ENCODE measurements at places on chromosomes 7 and 10. TPM values are rescaled to one million over a fixed set of nuclear protein-coding genes. Genes with fewer than 3 reads are reported as not detected.

DNA sequence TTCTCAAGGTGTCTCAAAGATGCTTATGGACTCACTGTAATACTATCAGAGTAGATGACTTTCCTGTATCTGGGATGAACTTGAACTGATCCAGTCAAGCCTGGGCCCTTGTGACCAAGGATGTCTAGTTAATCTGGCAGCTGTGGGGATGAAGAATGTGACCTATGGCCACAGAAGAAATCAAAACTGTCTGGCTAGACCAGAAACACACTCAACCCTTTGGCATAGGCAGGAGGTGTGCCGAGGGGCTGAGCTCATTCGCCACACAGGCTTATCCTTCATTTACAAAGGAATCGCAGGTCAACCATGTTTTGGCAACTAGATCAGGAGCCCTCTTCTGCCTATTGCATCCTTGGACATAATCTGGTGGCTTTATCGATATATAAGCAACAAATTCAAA lies 110.6 kb downstream of the ATXN7L1 start:
- H3K36me3 ChIP-seq = no peaks in the 10 kb centered on the region
- H3K4me3 ChIP-seq = no peak overlapping the region
- H3K4me1 ChIP-seq = peaks cover 14% of the 10 kb centered on the region
- no peak overlapping the region for H3K27ac ChIP-seq

PLAC9 gene
- polyA plus RNA-seq = not detected

- no peaks in the 10 kb centered on the region for H3K27me3 ChIP-seq
- no peak overlapping the region for H3K27ac ChIP-seq
- no peak overlapping the region for H3K4me3 ChIP-seq
- H3K36me3 ChIP-seq = no peaks in the 10 kb centered on the region
- peaks cover 6% of the 10 kb centered on the region for H3K4me1 ChIP-seq
These were observed 77.2 kb upstream of the TMEM106B start for GRCh38 chr7:12133865-12134264.

GRCh38 chr7:142894112-142894984 lies 8.8 kb upstream of the TRPV6 start:
- no peaks in the 10 kb centered on the region for H3K36me3 ChIP-seq
- H3K27ac ChIP-seq = no peak overlapping the region
- no peaks in the 10 kb centered on the region for H3K4me1 ChIP-seq
- no peak overlapping the region for H3K4me3 ChIP-seq
- no peak for DNase-seq

DNA sequence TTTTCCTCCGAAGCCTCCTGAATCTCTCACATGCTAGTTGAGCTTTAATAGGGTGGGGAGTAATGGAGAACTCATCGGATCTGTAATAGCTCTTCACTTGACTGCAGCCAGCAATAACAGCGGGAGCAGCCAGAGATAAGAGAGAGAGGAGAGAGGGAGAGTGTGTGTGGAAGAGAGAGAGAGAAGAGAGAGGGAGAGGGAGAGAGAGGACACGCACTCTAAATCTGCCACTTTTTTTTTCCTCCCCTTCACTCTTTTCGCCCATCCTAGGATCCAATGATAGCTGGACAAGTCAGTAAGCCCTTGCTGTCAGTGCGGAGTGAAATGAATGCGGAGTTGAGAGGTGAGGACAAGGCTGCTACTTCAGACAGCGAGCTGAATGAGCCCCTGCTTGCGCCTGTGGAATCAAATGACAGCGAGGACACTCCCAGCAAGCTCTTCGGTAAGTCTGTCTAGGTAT lies 107.9 kb downstream of the POU6F2 start:
- DNase-seq = no peak
- no peaks in the 10 kb centered on the region for H3K4me1 ChIP-seq
- H3K4me3 ChIP-seq = no peak overlapping the region
- H3K27me3 ChIP-seq = no peaks in the 10 kb centered on the region
